ENCODE measurements at places on chromosomes 4 and X. TPM values are rescaled to one million over a fixed set of nuclear protein-coding genes. Genes with fewer than 3 reads are reported as not detected.

GRCh38 chrX:154730253-154730891 is 20.5 kb downstream of the GAB3 start:
- H3K27ac ChIP-seq, result peak overlapping the region; percentile 70
- DNase-seq, result no peak
- no peak overlapping the region for H3K4me3 ChIP-seq
- H3K36me3 ChIP-seq, result no peaks in the 10 kb centered on the region
- H3K27me3 ChIP-seq, result no peaks in the 10 kb centered on the region

DNA sequence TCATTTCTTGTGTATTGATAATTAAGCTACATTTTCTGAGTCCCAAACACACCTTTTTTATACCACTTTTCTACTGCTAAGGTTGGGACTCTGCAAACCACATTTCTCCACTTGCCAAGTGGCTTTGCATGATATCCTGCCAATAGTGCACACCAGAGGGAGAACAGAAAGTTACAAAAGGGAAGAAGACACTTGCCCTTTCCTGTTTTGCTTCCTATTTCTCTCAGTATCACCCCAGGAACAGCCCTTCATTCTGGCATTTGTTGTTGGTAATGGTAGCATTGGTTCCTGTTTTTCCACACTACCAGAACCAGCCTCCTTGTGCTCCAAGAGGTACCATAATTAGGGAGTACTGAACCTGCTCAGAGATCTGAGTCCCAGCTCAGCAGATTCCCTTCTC is 87.1 kb downstream of the HDX start:
- no peak overlapping the region for H3K4me3 ChIP-seq
- no peaks in the 10 kb centered on the region for H3K36me3 ChIP-seq
- no peaks in the 10 kb centered on the region for H3K27me3 ChIP-seq

- H3K4me1 ChIP-seq, result peaks cover 5% of the 10 kb centered on the region
- no peaks in the 10 kb centered on the region for H3K36me3 ChIP-seq
- no peak overlapping the region for H3K4me3 ChIP-seq
Measured at GRCh38 chrX:150696866-150697265, 3.7 kb downstream of the MTMR1 start.

- no peak for DNase-seq
- no peaks in the 10 kb centered on the region for H3K4me1 ChIP-seq
- H3K27me3 ChIP-seq, result no peaks in the 10 kb centered on the region
- H3K36me3 ChIP-seq, result no peaks in the 10 kb centered on the region
Measured at GRCh38 chr4:107131295-107131694, 95.2 kb upstream of the DKK2 start.

MSANTD1 gene
- 0.60 TPM for total RNA-seq

SERTM2 gene
- total RNA-seq, result 0.04 TPM

- H3K36me3 ChIP-seq, result no peaks in the 10 kb centered on the region
- no peak overlapping the region for H3K27ac ChIP-seq
- DNase-seq, result no peak
Measured at GRCh38 chr4:16752150-16752549, 146.3 kb downstream of the LDB2 start.

HPGD gene
- total RNA-seq, result 1.2 TPM

FSTL5 gene
- total RNA-seq, result not detected

DNA sequence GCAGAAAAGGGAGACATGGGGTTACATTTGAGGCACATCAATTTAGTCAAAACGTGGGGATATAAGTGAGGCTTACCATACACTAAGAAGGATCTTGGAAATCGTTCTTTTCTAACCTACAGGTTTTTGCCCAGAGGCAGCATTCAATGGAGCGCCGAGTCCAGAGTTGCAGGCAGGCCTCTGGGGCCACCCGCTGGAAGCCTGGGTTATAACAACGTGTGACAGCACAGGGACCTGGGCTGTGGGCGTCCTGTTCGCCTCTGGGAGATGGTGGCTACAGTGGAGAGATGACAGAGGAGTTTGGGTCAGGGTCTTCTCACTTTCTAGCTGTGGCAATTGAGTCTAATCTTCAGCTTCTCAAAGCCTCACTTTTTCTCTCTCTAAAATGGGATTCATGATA is 53.9 kb downstream of the ENPP6 start:
- H3K27ac ChIP-seq, result no peak overlapping the region
- no peaks in the 10 kb centered on the region for H3K36me3 ChIP-seq
- no peak for DNase-seq
- peaks cover 4% of the 10 kb centered on the region for H3K4me1 ChIP-seq

GRCh38 chr4:66294638-66295037 is 624.3 kb upstream of the EPHA5 start:
- no peak overlapping the region for H3K27ac ChIP-seq
- no peak for DNase-seq
- H3K36me3 ChIP-seq, result no peaks in the 10 kb centered on the region
- H3K27me3 ChIP-seq, result no peaks in the 10 kb centered on the region
- H3K4me1 ChIP-seq, result no peaks in the 10 kb centered on the region

NPY5R gene
- total RNA-seq, result not detected

CYLC1 gene
- total RNA-seq, result not detected

GRCh38 chr4:184395971-184396391 is 78.4 kb downstream of the IRF2 start:
- peak overlapping the region; percentile 86 for H3K27ac ChIP-seq
- H3K4me3 ChIP-seq, result no peak overlapping the region
- no peak for DNase-seq
- H3K4me1 ChIP-seq, result peaks cover 46% of the 10 kb centered on the region
- H3K36me3 ChIP-seq, result peaks cover 26% of the 10 kb centered on the region
- no peaks in the 10 kb centered on the region for H3K27me3 ChIP-seq

DNA sequence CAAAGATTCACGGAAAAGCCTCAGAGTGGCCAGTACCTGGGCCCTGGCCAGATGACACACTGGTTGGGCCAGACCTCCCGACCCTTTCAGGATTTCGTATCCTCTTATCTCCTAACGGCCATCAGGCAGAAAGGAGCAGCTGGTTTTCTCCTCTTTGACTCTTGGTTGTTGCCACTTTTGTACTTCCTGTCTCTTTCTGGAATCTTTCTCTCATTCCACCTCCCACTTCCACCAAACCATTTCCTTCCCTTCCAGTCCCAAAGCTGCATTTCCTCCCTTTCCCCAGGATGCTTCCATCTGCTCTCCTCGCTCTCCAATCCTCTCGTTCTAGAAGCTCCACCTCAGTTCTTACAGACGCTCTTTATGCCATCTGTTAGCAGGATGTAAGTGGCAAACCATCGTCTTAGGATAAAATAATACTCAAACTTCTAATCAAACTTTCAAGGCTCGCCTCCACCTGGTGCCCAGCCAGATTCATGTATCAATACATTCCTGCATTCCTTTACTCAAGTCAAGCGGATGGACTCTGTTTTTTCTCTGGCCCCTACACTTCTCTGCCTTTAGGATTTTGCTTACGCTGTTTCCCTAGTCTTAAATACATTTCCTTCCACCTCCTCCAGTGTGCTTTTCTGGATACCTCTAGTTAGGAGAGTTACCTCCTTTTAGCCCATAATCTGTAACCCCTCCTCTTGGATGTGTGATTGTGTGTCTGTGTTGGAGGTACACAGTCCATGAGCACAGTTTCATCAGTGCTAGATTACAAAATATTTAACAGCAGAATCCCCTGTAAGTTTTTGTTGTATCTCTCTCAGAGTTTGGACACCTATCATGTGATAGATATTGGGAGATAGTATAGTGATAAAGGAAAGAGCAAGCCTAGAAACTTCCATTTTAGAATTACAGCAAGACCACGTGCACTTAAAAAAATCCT is 70.4 kb downstream of the LDB2 start:
- H3K27me3 ChIP-seq, result no peaks in the 10 kb centered on the region
- H3K27ac ChIP-seq, result peak overlapping the region; percentile 18
- H3K4me3 ChIP-seq, result no peak overlapping the region
- DNase-seq, result no peak
- H3K4me1 ChIP-seq, result no peaks in the 10 kb centered on the region
- H3K36me3 ChIP-seq, result no peaks in the 10 kb centered on the region

GRCh38 chr4:105127170-105127445 is 19.6 kb upstream of the TET2 start:
- no peak for DNase-seq
- no peak overlapping the region for H3K27ac ChIP-seq
- H3K27me3 ChIP-seq, result no peaks in the 10 kb centered on the region
- H3K4me1 ChIP-seq, result no peaks in the 10 kb centered on the region
- H3K36me3 ChIP-seq, result no peaks in the 10 kb centered on the region
- no peak overlapping the region for H3K4me3 ChIP-seq

HAUS3 gene
- total RNA-seq, result 10.6 TPM

GLOD5 gene
- total RNA-seq, result not detected

NAA11 gene
- total RNA-seq, result not detected

DNA sequence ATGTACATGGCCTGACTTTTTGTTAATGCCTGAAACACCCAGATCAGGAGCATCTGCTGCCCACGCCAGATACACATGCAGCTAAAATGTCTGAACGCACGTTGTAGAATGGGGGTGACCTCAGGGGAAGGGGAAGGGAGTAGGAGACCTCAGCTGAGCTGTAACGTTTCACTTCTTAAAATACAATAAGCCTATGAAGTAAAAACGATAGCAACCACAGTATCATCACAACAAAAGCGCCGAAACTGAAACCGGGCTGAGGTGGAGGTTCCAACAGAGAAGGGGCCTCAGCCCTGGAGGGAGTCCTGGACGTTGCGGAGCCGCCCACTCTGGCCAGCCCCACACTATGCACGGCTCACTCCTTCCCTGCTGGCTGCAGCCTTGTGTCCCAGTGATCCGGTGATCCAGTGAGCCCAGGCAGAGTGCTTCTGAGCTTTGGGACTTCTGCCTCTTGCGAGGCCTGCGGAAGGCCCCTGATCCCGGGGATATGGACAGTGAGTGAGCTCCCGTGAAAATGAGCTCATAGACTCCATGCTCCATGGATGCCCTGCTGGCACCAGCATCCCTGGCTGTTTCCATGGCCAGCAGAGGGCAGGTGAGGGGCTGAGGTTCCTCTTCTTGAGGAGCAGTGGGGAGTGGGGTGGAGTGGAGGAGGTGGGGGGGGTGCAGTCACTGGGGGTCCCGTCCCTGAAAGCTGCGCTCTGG is 52.0 kb downstream of the HMX1 start:
- DNase-seq, result no peak
- no peaks in the 10 kb centered on the region for H3K4me1 ChIP-seq
- H3K4me3 ChIP-seq, result no peak overlapping the region
- H3K27me3 ChIP-seq, result no peaks in the 10 kb centered on the region

UCHL1 gene
- 176 TPM for total RNA-seq

CSAG1 gene
- total RNA-seq, result not detected

DNA sequence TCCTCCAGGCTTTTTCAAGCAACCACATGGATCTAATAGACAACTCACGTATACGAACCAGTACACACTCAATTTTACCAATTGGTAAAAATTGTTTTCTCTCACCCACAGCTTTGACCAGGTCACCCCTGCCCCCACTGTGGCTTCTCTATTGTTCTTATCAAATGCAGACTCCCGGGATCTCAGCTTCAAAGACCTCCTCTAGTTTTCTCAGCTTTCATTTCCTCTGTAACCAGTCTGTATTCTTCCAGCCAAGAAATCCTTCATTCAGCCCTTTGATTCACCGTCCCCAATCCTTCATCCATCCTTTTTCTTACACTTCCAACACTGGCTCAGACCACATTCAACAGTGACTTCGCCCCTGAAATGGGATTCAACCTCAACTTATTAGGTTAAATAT is 120.7 kb downstream of the CORIN start:
- H3K36me3 ChIP-seq, result no peaks in the 10 kb centered on the region
- peaks cover 2% of the 10 kb centered on the region for H3K27me3 ChIP-seq
- H3K4me1 ChIP-seq, result no peaks in the 10 kb centered on the region
- no peak overlapping the region for H3K4me3 ChIP-seq
- no peak overlapping the region for H3K27ac ChIP-seq

- H3K27ac ChIP-seq, result no peak overlapping the region
- no peaks in the 10 kb centered on the region for H3K36me3 ChIP-seq
- no peaks in the 10 kb centered on the region for H3K27me3 ChIP-seq
- no peak overlapping the region for H3K4me3 ChIP-seq
Measured at GRCh38 chr4:154082760-154083535, 294.1 kb upstream of the SFRP2 start.

CDX4 gene
- total RNA-seq, result not detected

NFXL1 gene
- 5.8 TPM for total RNA-seq

GRCh38 chr4:139777757-139778156 is 112.1 kb downstream of the MGST2 start:
- H3K4me3 ChIP-seq, result no peak overlapping the region
- H3K36me3 ChIP-seq, result no peaks in the 10 kb centered on the region
- peak overlapping the region; percentile 12 for H3K27ac ChIP-seq
- H3K4me1 ChIP-seq, result peaks cover 6% of the 10 kb centered on the region

UGT2B17 gene
- not detected for total RNA-seq

DNA sequence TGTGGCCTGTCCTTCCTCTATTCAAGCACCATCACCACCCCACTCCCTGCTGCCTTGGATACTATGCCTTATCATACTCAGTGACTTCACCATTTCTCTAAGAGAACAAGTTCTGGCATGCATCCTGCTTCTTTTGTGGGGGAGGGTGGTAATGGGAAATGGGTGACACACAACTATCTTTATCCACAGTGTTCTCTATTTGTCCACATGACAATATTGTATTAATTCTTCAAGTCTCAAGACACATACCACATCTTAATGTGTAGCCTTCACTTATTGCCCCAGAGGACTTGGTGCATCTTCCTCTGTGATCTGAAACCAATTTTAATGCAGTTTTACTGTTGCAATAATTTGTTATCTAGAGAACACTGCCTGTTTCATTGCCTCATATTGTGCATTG is 29.3 kb upstream of the UGT2B7 start:
- DNase-seq, result no peak
- no peak overlapping the region for H3K4me3 ChIP-seq
- H3K36me3 ChIP-seq, result no peaks in the 10 kb centered on the region
- no peaks in the 10 kb centered on the region for H3K27me3 ChIP-seq

DNA sequence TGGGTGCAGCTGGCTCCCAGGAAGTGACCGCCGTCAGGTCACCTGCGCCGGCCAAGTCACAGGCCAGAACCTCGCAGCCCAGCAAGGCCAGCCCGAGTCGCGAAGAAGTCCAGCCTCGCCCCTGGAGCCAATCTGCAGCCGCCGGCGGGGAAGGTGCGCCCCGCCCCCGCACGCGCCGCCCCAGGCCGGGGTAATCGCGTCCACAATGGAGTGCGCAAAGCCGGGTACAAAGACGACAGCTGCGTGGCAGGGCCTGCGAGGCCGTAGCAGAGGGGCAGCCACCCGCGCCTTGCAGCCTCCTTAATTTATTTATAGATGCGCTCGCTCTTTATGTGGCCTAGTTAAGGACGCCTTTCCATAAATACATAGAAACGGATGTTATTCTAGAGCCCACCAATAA is 139.4 kb upstream of the CPEB2 start:
- peak overlapping the region; percentile 41 for H3K4me3 ChIP-seq
- H3K4me1 ChIP-seq, result peaks cover 5% of the 10 kb centered on the region
- DNase-seq, result no peak

DNA sequence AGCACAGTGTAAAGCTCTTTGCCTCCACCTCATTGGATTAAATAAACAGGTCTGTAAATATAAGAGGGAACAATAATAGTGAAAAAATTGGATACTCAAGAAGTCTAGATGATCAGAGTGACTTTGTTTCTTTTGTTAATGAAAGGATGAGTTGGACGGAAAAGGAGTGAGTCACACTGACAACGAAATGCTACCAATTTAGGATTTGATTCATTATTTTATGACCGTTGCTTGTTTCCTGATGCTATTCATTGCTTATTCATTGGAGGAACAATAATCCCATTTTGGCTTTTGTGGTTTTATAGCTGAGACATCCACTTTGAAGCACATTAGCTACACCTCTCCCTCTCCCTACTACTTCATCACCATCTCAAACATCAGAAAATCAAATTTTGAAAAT is 74.4 kb upstream of the DYNLT3 start:
- DNase-seq, result no peak
- no peaks in the 10 kb centered on the region for H3K4me1 ChIP-seq
- H3K27ac ChIP-seq, result no peak overlapping the region

CLTRN gene
- not detected for total RNA-seq

SLC4A4 gene
- 0.83 TPM for total RNA-seq
